ENCODE measurements at places on chromosomes 5 and 9. TPM values are rescaled to one million over a fixed set of nuclear protein-coding genes. Genes with fewer than 3 reads are reported as not detected.

- no peak for DNase-seq
Observed at GRCh38 chr9:138021251-138022056, 143.9 kb downstream of the CACNA1B start.

The MCTP1 gene
- 255 TPM for total RNA-seq

The FBP1 gene
- 2.2 TPM for total RNA-seq

DNA sequence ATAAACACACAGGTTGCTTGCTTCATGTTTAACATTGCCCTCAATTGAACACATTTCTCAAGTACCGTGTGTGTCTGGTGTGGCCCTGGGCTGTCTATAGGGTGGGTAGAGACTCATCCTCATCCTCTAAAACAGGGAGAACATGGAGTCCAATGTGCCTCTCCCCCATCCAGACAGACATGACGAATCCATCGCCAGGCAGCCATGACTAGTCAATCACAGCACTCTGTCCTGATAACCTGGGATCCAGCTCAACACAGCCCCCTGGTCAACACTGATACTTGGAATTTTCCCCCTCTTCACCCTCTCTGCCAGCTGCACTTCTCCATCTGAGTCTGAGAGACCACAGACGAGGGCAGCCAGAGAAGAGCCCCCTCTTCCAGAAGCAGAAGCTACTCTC lies 10.7 kb upstream of the NTNG2 start:
- no peak for DNase-seq

- no peak for DNase-seq
Observed at GRCh38 chr5:78718824-78719223, 70.3 kb upstream of the LHFPL2 start.

- DNase-seq: peak; percentile 88
Observed at GRCh38 chr5:177113566-177114424, 19.8 kb upstream of the NSD1 start.

DNA sequence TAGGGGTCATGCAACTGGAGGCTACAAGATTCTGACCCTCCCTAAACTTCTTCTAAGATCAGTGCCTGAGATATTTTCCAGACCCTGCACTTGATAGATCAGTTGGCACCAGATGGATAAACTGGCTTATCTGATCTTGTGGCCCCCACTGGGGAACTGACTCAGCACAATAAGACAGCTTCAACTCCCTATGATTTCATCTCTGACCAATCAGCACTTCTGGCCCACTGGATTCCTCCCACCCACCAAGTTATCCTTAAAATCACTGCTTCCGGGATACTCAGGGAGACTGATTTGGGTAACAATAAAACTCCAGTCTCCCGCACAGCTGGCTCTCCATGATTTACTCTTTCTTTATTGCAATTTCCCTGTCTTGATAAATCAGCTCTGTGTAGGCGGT lies 2180.4 kb upstream of the WWC1 start:
- DNase-seq: no peak

DNA sequence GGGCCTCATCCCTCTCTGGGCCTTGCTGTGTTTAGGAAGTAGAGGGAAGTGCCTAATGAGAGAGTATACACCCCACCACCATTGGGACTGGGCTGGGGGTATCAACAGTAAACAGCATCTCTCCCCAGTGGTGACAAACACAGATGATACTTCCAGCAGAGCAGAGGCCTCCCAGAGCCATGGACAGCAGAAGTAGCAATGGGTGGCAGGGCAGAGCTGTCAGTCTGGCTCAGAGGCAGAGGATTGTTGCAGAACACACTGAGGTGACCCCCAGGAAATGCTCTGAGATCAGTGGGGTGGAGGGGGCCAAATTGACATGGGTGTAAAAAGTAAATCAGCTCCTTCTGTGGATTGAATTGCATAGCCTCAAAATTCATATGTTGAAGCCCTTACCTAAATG lies 12.1 kb upstream of the P4HA2 start:
- no peak for DNase-seq

GRCh38 chr5:74378464-74378863 lies 262.1 kb downstream of the ENC1 start:
- no peak for DNase-seq

The CD74 gene
- 4.8 TPM for total RNA-seq

The RORB gene
- total RNA-seq: 0.09 TPM

- DNase-seq: no peak
Observed at GRCh38 chr9:38244971-38245370, 147.5 kb upstream of the ALDH1B1 start.

DNA sequence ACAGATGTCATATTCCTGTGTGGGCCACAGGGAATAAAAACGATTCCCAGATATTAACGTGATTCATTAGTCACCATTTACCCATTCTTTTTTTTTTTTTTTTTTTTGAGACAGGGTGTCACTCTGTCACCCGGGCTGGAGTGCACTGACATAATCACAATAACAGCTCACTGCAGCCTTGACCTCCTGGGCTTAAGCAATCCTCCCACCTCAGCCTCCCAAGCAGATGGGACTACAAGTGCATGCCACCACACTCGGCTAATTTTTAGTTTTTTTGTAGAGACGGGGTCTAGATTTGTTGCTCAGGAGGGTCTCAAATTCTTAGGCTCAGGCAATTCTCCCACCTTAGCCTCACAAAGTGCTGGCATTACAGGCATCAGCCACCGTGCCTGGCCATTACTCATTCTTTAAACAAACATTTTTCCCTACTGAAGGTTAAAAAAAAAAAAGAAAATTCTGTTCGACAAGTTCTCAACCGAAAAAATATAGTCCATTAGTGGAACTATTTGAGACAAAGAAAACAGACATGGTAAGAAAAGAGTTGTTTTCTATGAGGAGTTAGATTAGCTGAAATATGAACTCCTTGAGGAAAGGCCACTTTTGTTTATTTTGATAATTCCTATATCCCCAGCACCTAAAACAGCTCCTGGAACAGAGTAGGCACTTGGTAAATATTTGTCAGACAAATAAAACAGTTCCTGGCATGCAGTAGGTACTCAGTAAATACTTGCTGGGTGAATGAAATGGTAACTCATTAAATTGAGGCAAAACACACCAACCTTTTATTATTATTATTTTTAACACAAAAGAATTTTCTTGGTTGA lies 32.1 kb upstream of the PDCL start:
- DNase-seq: no peak

GRCh38 chr9:133604856-133605255 lies 4.3 kb downstream of the FAM163B start:
- no peak for DNase-seq

The LCN9 gene
- total RNA-seq: not detected

DNA sequence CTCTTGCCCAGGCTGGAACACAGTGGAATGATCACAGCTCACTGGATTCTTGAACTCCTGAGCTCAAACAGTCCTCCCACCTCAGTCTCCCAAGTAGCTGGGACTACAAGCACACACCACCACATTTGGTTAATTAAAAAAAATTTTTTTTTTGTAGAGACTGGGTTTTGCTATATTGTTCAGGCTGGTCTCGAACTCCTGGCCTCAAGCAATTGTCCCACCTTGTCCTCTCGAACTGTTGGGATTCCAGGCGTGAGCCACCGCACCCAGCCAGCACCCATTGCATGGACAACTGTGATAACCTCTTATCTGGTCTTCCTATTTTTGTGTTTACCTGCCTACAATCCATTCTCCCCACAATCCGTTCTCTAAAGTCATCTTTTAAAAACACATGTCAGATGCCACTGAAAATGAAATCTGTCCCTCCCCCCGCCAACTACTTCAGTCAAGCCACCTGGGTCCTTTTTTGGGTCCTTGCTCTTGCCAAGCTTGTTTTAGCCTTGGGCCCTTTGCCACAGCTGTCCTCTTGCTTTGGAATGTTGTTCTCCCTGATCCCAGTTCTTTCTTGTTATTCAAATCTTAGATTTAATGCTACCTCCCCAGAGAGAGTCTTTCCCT lies 250.5 kb downstream of the PIK3R1 start:
- no peak for DNase-seq

The FOXD1 gene
- total RNA-seq: 0.17 TPM

GRCh38 chr5:7852542-7852941 lies 1.6 kb upstream of the CFAP90 start:
- DNase-seq: no peak

The ARHGAP26 gene
- 51.7 TPM for total RNA-seq

The SUSD1 gene
- total RNA-seq: 59.6 TPM

The PTGES gene
- 0.51 TPM for total RNA-seq

DNA sequence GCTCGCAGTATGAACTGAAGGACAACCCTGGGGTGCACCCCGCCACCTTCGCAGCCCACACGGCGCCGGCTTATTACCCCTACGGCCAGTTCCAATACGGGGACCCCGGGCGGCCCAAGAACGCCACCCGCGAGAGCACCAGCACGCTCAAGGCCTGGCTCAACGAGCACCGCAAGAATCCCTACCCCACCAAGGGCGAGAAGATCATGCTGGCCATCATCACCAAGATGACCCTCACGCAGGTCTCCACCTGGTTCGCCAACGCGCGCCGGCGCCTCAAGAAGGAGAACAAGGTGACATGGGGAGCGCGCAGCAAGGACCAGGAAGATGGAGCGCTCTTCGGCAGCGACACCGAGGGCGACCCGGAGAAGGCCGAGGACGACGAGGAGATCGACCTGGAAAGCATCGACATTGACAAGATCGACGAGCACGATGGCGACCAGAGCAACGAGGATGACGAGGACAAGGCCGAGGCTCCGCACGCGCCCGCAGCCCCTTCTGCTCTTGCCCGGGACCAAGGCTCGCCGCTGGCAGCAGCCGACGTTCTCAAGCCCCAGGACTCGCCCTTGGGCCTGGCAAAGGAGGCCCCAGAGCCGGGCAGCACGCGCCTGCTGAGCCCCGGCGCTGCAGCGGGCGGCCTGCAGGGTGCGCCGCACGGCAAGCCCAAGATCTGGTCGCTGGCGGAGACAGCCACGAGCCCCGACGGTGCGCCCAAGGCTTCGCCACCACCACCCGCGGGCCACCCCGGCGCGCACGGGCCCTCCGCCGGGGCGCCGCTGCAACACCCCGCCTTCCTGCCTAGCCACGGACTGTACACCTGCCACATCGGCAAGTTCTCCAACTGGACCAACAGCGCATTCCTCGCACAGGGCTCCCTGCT lies 3.8 kb downstream of the IRX1 start:
- DNase-seq: peak; percentile 9

The KLHL3 gene
- total RNA-seq: 32.6 TPM

The TRAF1 gene
- 1.1 TPM for total RNA-seq

DNA sequence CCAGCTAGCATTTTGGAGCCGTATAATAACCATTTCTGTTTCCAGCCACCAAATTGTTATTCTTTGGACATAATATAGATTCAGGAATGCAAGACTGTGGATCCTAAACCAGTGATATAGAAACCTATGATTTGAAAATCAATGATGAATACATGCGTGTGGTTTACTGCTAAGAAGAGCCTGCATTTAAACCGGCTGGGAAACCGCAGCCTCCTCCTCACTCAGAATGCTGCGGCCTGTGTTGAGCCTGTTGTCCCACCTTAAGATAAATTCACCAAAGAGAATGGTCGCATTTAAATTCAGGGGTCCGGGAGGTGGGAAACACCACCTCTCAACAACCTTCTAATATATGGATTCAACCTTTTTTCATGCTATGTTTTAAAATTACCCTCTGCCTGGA lies 148.0 kb downstream of the MEF2C start:
- no peak for DNase-seq

GRCh38 chr5:136043551-136043950 lies 14.8 kb downstream of the TGFBI start:
- DNase-seq: peak; percentile 59

- no peak for DNase-seq
Observed at GRCh38 chr9:38000735-38001134, 68.3 kb downstream of the SHB start.

- DNase-seq: no peak
Observed at GRCh38 chr5:120098902-120099535, 365.1 kb upstream of the PRR16 start.

GRCh38 chr5:179864686-179865085 lies 6.1 kb upstream of the MRNIP start:
- DNase-seq: no peak

The EIF4E1B gene
- total RNA-seq: not detected

- peak; percentile 85 for DNase-seq
Observed at GRCh38 chr5:149060325-149060724, 2.5 kb downstream of the SH3TC2 start.

The LMBRD2 gene
- total RNA-seq: 8.8 TPM

- DNase-seq: no peak
Observed at GRCh38 chr5:80863708-80864107, 96.5 kb upstream of the RASGRF2 start.

- DNase-seq: peak; percentile 31
Observed at GRCh38 chr5:83026930-83027687, 50.1 kb downstream of the TMEM167A start.

The INSL6 gene
- total RNA-seq: not detected

GRCh38 chr5:138186002-138186447 lies 7.1 kb downstream of the KIF20A start:
- DNase-seq: no peak

GRCh38 chr5:132779961-132780360 lies 2.9 kb upstream of the SEPTIN8 start:
- no peak for DNase-seq

The ADCY2 gene
- total RNA-seq: not detected

The SARDH gene
- 0.37 TPM for total RNA-seq

DNA sequence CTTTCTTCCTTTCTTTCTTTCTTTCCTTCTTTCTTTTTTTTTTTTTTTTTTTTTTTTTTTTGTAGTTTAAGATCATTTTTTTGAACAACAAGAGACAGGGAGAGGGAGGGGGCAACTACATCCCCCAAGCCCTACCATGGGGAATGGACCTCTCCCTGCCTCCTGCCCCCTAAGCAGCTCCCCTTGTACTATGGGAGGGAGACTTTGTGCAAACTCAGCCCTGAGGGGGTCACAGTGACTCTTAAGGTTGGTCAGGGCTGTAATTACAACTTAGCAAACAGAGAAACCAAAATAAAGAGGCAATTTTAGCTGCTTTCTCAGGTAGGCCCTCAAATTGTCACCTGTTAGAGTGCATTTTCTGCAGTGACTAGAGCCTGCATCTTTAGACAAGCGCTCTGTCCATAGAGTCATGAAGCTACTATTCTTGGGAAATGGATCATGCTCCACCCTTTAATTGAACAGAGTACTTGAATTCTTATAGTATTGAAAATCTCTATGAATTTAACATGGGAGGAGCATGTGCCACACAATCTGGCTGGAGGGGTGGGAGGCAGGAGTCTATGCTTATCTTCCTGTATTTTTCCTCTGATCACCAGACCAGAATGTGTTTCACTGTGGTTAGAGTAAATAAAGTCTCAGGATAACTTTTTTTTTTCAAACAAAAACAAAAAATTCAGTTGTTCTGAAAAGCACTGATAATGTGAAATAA lies 24.3 kb upstream of the PIK3R1 start:
- no peak for DNase-seq

The KIAA1958 gene
- total RNA-seq: 2.0 TPM

DNA sequence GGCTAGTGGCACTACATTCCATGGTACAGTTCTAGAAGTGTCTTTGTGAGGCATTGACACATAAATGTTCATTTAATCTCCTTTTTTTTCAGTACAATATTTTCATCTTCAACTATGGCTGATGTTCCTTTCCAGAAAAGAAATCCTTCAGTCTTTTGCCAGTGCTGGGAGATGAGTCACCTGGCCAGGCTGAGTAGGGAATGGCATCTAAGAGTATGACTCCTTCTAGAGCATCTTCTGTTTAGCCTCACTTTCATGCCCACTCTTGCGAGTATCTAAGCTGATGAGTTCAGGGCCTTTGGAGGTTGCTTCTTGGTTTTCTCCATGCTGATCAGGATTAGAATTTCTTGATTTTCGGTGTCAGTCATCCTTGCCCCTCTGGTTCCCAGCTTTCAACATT lies 124.4 kb downstream of the SLC28A3 start:
- DNase-seq: no peak

GRCh38 chr9:111914749-111915424 lies 18.3 kb downstream of the UGCG start:
- peak; percentile 67 for DNase-seq

Data from dermis blood vessel endothelial cell (primary cell).